ENCODE measurements at places on chromosomes 16 and 17.

GRCh38 chr17:45740553-45741330, 43.4 kb upstream of the CRHR1 start:
- no peak overlapping the region for H3K4me3 ChIP-seq
- no peak for DNase-seq
- no peaks in the 10 kb centered on the region for H3K36me3 ChIP-seq
- no peak overlapping the region for H3K27ac ChIP-seq
- H3K27me3 ChIP-seq, result peaks cover 15% of the 10 kb centered on the region
- no peaks in the 10 kb centered on the region for H3K4me1 ChIP-seq

DNA sequence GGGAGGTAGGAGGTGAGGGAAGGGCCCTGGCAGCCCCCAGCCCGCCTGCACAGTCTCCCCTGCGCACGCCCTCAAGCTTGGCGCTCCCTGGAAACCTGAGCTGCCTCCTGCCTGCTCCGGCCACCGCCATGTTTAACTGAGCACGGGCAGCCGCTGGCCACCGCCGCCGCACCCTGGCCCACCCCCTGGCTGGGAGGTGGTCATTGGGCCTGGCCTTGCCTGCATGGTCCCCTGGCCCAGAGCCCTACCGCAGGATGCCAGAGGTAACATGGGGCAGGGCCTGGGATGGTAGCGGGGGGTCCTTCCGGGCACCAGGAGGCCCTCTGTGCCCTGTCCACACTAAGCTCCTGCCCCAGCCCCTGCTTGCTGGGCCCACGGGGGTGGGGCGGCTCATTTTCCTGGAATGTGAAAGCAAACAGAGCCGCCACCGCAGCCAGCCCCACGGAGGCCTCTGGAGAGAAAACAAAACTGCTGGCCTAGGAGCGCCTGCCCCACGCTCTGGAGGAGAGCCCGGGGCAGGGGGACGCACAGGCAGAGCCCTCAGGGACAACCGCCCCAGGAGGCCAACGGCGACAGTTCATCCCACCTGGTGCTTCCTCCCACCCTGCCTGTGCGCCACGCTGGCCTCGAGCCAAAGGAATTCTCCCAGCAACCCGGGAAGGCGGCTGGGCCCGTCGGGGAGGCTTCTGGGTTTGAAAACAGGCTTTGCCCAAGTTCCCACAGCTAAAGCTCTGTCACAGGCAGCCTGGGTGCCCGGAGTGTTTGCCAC, 8.9 kb downstream of the NHERF2 start:
- H3K4me1 ChIP-seq, result no peaks in the 10 kb centered on the region
- H3K4me3 ChIP-seq, result no peak overlapping the region
- no peaks in the 10 kb centered on the region for H3K36me3 ChIP-seq
- H3K27me3 ChIP-seq, result no peaks in the 10 kb centered on the region

DNA sequence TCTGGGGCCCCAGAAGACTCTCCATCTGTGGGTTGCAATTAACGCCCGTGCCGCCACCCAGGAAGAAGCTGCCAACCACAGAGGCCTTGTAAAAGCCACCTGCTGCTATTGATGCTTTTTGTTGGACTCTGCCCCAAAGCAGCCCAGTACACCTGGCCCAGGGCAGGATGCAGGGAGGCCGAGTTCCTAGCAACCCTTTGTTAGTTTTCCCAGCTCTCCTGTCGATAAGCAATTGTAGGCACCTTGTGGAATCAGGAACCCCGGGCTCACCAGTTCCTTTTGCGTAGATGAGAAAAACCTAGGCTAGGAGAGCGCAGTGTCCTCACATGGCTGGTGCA, 103.3 kb downstream of the ABCC6 start:
- H3K27ac ChIP-seq, result no peak overlapping the region
- no peak overlapping the region for H3K4me3 ChIP-seq

GRCh38 chr16:22786691-22787090, 27.3 kb upstream of the HS3ST2 start:
- DNase-seq, result no peak
- no peak overlapping the region for H3K4me3 ChIP-seq
- no peaks in the 10 kb centered on the region for H3K4me1 ChIP-seq
- no peak overlapping the region for H3K27ac ChIP-seq
- H3K27me3 ChIP-seq, result peaks cover 4% of the 10 kb centered on the region

DNA sequence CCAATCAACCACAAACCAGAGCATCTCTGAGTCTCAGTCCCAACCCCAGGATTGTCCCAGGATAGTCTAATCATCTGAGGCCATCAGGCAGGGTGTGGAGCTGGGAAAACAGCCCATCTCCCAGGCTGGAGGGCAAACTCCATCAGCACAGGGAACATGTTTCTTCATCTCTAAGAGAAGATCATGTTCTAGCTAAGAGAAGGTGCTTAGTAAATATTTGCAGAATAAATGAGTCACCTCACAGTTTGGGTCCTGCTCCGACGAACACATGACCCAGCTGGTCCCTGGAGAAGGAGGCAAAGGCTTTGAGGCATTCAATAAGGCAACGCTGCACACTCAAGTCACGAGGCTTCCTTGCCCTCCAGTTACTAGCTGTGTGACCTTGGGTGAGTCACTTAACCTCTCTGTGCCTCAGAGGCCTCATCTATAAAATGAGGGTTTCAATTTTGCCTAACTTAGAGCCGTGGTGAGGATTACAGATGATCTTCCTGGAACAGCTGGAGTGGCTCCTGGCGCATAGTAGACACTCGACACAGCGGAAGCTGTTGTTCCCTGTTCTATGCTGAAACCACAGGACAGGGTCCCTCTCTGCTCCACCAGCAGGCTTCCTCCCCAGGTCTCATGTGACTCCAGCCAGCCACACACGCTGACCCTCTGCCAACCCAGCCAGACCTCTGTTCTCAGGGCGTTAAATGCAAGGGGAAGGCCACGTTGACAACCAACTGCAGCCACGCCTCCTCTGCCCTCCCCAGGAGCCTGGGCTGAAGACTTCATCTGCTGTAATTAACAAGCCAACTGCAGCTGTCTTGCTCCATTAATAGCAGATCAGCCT, 10.3 kb upstream of the RPL38 start:
- H3K27ac ChIP-seq, result no peak overlapping the region
- no peaks in the 10 kb centered on the region for H3K36me3 ChIP-seq
- no peaks in the 10 kb centered on the region for H3K4me1 ChIP-seq
- no peak for DNase-seq

DNA sequence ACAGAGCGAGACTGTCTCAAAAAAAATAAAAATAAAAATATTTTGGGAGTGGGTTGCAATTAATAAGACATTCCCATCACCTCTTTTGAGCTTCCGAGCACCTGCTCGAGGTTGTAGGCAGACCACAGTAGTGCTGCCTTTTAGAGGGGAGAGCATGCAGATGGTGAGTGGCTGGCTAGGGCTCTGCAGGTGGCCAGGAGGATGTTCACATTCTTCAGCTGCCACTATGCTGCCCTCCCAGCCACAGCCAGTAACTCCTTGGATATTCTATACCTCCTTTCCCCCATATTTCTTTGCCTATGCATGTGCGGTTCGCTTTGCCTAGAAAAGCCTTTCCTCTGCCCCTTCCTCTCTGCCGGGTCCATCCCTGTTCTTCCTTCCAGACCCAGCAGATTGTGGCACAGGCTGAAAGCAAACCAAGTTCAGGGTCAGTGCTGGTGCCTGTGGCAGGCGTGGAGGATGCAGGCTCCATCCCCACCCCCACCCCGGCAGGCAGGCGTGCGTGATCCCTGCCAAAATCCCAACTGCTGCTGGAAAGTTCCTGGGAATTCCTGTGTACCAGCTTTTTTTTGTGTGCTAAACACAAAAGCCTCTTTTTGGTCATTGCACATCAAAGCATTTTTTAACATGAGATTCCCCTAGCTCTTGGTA, 33.8 kb upstream of the CMIP start:
- H3K36me3 ChIP-seq, result no peaks in the 10 kb centered on the region
- H3K4me1 ChIP-seq, result no peaks in the 10 kb centered on the region
- no peak overlapping the region for H3K4me3 ChIP-seq
- no peaks in the 10 kb centered on the region for H3K27me3 ChIP-seq
- DNase-seq, result no peak
- H3K27ac ChIP-seq, result no peak overlapping the region

DNA sequence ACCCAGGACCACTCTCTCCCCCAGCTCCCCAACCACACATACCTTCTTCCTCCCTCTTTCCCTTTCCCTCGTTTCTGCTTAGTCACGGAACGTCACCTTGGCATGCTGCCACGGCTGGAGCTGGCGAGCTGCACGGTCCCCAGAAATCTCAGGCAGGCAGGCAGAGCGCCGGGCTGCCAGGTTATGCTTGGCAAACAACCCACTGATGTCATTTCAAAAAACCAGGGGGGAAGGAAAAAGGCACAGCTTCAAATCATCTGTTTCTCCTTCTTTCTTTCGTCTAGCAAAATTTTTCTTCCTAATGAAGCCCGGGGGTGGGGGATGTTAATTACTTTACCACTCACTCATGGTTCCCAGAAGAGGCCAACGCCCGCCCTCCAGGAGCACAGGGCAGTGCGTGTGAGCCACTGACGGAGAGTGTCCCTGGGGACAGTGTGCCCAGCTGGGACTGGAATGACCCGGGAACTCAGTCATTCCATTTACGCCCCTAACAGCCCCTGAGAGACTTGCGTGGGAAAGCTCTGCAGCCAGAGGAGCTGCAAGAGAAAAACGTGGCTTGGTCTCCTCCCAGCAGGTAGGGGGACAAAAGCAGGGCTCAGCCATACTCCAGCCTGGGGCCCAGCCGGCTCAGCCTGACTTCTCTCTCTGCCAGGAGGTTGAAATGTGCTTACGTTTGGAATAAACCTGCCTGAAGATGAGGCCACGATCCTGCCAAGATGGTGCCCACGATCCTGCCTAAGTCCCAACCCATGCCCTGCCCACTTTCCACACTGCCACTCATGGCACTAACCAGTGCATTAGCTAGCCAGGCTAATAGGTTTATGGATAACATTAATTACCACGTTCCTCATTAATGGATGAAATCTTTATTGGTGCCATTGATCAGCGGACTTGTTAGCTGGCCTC, 198.9 kb downstream of the ZFHX3 start:
- no peaks in the 10 kb centered on the region for H3K36me3 ChIP-seq
- no peak overlapping the region for H3K4me3 ChIP-seq
- H3K27ac ChIP-seq, result no peak overlapping the region
- peaks cover 27% of the 10 kb centered on the region for H3K4me1 ChIP-seq

Measured in B cell (primary cell).